Progenitor cell of endocrine pancreas (in vitro differentiated cells): ENCODE measurements at places on chromosomes 13 and 19. TPM values are rescaled to one million over a fixed set of nuclear protein-coding genes. Genes with fewer than 3 reads are reported as not detected.
A peak's percentile ranks its signal among the peaks of the same experiment; 100 is the strongest.

Gene TNFRSF19
- total RNA-seq, result 19.0 and 28.1 TPM in 2 replicates

Gene RNF225
- 0.42 TPM in 1 of 2 replicates, not detected in the other for total RNA-seq

Gene ZNF526
- 17.6 and 21.1 TPM in 2 replicates for total RNA-seq

DNA sequence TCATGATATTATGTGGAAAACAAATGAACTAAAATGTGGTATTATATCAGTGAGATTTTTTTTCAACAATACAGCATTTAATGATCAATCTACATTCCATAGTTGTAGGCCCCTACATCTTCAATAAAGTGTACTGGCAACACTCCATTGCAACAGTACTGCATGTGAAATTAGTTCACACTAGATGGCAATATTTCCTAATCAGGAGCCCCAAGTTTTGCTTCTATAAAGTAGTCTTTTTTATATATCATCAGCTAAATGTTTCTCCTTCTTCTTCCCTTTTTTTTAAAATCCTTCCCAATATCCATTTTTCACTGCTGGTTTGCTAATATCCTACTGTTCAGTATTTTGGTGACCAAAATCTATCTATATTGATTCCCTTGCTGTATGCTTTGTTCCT lies 528.3 kb upstream of the ATXN8OS start:
- H3K27me3 ChIP-seq, result no peaks in the 10 kb centered on the region
- H3K27ac ChIP-seq, result no peak overlapping the region
- no peaks in the 10 kb centered on the region for H3K36me3 ChIP-seq
- H3K4me3 ChIP-seq, result no peak overlapping the region
- DNase-seq, result no peak

GRCh38 chr13:73697166-73697565 lies 437.0 kb downstream of the KLF12 start:
- H3K4me1 ChIP-seq, result peaks cover 11% of the 10 kb centered on the region
- no peaks in the 10 kb centered on the region for H3K27me3 ChIP-seq
- peaks cover 20% of the 10 kb centered on the region for H3K36me3 ChIP-seq
- H3K4me3 ChIP-seq, result no peak overlapping the region
- no peak for DNase-seq

DNA sequence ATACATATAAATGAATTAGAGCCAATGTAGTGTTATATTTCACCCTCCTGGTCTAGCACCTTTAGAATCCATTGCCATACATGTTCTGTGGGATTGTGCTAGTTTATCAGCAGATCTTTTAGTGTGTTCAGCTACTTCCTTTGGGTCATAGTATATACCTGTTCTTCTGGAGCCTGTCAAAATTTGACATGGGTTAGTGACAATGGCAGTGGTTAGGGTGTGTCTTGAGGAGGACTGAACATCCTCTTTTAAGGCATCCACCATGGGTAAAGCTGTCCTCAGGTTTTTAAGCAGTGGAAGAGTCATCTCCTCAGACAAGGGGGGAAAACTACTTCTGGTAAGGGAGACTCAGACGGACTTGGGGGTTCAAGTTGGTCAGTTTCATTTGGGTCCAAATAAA lies 29.4 kb downstream of the DNAJC3 start:
- no peaks in the 10 kb centered on the region for H3K27me3 ChIP-seq
- no peak overlapping the region for H3K4me3 ChIP-seq
- peaks cover 4% of the 10 kb centered on the region for H3K36me3 ChIP-seq
- no peak overlapping the region for H3K27ac ChIP-seq
- peaks cover 7% of the 10 kb centered on the region for H3K4me1 ChIP-seq

DNA sequence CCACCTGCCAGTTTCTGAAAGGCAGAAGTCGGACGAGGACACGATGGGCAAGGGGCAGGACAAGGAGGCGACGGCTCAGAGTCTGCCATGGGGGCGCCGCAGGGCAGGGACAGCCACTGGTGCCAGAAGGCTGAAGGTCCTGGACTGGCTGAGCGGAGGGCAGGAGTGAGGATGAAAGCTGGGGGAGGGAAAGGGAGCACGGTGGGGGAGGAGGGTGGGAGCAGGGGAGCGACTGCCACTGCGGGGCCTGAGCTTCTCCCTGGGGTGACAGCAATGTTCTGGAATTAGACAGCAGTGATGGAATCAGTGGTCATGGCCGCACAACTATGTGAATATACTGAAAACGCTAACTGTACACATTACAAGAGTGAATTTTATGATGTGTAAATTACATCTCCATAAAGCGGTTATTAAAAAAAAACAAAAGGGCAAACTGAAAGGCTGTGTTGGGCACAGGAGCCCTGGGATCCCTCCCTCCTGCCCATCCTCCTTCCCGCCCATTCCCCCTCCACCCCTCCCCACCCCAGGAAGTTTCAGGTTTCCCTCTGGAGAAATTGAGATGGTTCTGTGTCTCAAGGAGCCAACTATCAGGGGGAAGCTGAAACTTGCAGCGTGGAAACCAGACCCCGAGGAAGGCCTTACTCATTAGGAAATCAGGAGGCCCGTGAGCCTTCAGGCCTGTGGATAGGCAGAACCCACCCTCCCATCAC lies 15.9 kb downstream of the MLLT1 start:
- peaks cover 19% of the 10 kb centered on the region for H3K36me3 ChIP-seq
- H3K27ac ChIP-seq, result peak overlapping the region; percentile 83
- peaks cover 15% of the 10 kb centered on the region for H3K4me1 ChIP-seq
- H3K4me3 ChIP-seq, result no peak overlapping the region
